ENCODE measurements at places on chromosomes 5 and 9.
A peak's percentile ranks its signal among the peaks of the same experiment; 100 is the strongest.

DNA sequence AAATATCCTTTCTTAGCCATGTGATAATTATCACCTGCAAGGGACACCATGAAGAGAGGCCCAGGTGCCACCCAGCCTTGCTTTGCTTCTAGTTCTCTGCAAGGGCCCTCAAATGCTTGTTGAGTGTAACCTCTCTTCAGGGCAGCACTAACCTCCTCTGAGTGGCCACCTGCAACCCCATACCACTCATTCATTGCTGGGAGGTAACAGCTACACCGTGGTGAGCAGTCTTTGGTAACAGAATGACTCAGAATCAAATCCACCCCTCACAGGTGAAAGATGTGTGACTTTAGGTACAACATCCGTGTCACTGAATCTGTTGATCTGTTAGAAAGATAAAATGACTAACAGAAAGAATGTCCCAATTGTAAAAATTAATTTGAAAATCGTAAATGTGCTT is 365.1 kb upstream of the TRPC7 start:
- DNase-seq, result no peak

GRCh38 chr5:1997640-1998347 is 115.1 kb upstream of the IRX4 start:
- DNase-seq, result no peak

DNA sequence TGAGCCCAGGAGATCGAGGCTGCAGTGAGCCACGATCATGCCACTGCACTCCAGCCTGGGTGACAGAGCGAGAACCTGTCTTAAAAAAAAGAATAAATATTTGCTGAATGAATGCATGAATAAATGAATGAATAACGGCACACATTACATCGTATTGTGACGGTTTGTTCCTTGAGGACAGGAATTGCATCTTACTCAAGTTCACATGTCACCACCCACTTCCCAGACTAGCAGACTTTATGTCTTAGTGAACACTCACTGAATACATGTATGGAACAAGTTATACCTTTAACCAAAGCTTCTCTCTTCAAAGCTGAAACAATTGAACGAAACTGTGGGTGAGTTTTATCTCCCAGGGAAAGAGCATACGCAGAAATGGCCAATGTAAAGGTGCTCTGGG is 53.2 kb upstream of the TRAF1 start:
- no peak for DNase-seq

DNA sequence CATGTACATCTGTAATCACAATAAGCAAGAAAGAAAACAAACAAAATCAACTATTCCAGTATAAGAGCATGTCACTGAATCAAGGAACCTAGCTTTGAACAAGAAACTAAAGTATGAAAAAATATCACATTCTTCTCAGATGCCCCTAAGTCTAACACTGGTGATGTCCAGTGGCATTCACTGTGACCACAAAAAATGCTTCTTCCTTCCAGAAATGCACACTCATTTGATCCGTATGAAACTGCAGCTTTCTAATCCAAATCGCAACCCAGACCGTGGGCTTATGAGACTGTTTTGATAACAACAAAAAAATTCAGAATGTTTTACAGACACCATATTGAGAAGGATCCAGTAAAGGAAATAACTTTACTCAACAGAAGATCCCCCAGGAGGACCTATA is 320.1 kb upstream of the TARS1 start:
- DNase-seq, result no peak

DNA sequence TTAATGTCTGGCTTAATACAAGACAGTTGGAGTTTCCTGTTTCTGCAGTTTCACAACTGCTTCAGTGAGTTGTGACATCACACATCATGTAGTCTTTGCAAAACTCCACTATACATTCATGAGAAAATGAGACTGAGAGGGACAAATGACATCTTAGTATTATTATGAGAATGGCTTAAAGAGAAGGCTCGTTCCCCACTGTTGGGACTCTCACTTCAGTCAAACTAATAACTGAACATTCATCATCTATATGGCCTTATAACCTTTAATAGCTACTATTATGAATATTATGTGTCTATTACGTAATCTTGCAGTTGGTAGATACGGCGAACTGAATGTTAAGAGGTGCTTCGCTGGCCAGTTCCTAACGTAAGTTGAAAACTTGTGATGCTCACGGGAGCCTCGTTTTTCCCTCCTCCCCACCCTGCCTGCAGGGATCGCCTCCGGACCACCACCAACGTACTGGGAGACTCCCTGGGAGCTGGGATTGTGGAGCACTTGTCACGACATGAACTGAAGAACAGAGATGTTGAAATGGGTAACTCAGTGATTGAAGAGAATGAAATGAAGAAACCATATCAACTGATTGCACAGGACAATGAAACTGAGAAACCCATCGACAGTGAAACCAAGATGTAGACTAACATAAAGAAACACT is 79.4 kb downstream of the SLC1A3 start:
- DNase-seq, result no peak

- no peak for DNase-seq
Observed at GRCh38 chr9:128243215-128244018, 32.4 kb downstream of the GOLGA2 start.

DNA sequence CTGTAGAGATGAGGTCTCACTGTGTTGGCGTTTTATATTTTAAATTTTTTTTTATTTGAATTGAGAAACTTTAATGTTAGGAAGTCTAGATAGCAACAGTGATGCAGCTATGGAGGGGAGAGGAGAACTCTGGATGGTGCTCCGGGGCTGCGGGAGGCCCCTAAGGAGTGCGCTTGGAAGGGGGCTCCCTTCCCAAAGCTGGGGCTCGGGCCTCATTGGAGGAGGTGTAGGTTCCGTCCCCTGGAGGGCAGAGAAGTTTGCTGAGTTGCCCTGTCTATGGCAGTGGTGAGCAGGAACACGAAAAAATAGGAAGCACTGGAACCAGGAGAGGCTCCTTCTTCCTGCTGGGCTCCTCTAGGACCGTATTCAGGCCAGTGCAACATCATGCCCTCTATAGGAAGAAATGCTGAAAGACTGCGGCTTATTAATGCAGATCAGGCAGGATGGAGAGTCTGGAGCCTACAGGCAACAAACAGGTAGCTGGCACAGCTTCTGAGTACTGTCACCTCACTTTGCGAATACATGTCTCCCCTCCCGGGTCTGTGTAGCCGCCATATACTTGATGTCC is 16.1 kb downstream of the AHRR start:
- DNase-seq, result no peak

DNA sequence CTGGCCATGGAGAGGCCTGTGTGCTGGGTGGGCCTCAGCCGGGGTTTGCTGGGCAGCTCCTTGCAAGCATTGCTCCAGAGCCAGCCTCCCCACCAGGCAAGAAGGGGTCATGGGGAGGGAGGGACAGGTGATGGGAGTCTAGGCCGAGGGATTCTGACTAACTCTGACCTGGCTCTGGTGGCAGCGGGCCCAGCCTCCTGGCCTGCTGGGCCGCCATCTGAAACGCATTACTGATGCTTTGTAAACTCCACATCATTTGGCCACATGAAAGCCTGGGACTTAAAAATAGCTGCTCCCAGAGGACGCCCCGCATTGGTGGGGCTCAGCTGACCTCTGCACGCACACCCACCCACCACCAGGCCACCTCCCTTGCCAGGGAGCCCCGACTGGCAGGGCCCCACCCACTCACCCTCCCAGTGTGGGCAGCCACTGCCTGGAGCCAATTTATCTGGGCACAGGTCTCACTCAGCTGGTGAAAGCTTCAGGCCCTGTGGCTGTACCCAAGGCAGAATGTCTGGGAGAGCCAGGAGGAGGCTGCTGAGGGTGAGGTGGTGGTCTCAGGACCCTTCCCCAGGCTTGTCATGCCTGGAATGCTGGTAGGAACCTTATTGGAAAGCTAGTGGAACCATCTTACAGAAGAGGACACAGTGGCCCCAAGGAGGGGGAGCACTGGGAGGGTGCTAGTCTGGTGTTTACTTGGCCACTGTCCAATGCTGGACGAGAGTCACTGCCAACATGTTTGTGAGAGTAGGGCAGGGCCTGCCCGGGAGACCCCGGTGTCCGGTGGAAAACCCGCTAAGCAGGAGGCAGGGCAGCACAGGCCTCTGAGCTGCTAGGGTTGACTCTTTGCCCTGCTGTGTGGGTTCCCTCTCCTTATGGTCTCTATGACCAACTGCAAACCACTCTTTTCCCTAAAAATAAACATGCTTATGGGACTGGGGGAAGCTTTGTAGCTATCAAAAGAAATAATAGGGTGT is 10.8 kb downstream of the TCF7 start:
- peak; percentile 39 for DNase-seq

- DNase-seq, result no peak
Observed at GRCh38 chr5:133286483-133286882, 234.7 kb downstream of the HSPA4 start.

DNA sequence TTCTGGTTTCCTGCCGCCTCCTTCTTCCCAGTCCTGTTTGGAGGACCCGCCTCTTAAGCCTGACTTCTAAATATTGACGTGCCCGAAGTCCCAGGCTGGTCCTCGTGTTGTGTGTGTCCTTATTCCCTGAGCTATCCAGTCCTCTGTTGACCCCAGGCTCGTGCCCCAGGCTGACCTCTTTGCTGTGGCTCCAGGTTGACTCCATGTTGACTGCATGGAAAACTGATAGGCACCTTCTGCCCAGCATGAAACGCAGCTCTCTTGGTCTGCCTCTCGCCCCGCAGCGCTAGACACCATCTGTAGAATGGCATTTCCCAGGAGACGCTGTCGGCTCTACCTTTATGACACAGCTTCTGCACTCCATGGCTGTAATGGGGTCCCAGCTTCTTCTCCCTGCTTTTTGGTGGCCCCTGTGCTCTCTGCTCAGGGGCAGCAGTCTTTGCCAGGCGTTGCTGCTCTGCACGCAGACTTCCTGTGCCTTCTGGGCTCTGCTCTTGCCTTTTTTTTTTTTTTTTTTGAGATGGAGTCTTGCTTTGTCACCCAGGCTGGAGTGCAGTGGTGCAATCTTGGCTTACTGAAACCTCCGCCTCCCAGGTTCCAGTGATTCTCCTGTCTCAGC is 28.4 kb downstream of the EHMT1 start:
- peak; percentile 33 for DNase-seq

- no peak for DNase-seq
Observed at GRCh38 chr5:69484891-69485290, 7.7 kb upstream of the OCLN start.

DNA sequence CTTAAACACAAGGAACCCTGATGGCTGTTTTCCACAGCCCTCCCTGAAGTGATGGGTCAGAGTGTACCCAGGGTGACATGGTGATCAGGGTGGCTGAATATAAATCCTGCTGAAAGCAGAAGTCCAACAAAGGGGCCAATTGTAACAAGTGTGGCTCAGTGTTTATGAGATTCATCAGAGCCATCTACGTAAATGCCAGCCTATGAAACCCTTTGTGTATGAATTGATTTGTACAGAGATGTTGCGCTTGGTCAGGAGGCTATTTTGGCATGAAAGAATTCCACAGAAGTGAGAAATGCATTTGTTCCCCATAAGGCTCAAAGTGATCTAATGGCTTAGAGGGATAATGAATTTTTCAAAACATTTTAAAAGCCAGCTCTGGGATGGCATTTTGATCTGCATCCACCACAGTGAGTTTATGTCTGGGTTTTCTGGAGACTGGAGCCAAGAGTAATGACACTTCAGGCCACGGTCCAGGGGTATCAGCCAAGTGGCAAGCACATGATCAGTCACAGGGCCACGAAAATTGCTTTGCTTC is 12.4 kb downstream of the PRUNE2 start:
- DNase-seq, result no peak

GRCh38 chr9:119477197-119477596 is 108.0 kb upstream of the BRINP1 start:
- no peak for DNase-seq

DNA sequence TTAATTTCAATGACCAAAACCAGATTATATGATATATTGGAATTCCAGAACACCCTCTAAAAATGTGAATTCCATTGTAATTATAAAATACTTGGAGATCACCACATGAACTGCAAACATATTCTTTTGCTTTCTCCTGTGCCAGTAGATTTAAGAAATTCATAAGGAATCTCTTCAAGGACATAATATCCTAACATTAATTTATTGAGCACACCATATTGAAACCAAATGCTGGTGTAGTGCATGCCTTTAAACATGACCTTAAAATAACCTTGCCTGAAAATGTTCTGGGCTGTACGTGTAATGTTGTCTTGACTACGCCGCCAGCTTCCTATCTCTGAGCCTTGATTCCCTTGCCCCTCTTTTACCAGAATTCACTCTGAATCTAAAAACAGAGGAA is 205.0 kb upstream of the ACTBL2 start:
- no peak for DNase-seq

GRCh38 chr5:115389034-115389798 is 92.8 kb upstream of the CCDC112 start:
- no peak for DNase-seq

DNA sequence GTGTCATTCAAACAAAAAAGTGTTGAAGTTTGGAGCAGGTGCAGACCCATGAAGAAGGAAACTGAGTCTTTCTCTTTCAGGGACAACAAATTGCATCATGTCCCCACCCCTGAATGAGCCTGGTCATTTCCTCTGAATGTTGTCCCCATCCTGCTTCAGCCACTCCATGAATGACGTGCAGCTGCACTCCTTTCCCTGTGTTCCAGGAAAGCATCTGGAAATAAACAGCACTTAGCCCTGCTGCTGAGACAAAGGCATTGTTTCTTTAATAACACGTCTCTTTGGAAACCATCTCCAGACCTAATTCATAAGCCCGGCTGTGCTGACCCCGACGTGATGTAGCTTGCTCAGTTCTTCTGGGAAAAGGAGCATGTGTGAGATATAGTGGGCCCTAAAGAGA is 682.3 kb downstream of the BRINP1 start:
- no peak for DNase-seq

DNA sequence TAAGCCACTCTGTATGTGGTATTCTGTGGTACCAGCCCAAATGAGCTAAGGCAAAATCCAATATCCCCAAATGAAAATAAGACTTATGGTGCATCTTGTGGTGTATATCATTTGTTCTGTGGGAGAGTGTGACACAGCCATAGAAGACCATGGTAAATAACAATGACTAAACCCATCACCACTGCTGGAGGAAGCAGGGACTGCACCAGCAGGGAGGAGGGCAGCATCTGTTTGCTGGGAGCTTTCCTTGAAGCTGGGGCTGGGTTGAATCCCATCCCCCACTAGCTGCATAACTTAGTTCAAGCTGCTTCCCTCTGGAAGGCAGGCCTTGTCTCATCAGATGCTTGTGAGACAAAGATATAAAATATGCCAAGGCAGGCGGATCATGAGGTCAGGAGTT is 14.2 kb downstream of the GADD45G start:
- no peak for DNase-seq

GRCh38 chr5:14410394-14411201 is 171.0 kb upstream of the OTULINL start:
- DNase-seq, result no peak

DNA sequence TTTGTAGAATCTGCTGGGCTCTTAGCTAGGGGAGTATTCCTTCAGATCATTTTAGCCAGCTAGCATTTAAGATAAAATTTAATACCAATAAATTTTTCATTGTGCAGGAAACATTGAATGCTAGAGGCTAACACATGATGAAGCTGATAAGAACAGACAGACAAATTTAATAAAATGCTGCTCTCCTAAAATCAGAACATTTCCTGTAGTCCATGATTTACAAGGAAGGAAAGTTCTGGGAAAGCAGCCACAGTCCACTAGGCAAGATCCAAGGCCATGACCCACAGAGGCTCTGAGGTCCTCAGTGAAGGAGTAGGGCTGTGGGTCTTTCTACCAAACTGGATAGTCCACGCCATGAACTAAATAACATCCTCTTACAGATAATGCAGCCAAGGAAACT is 253.0 kb downstream of the ICE1 start:
- DNase-seq, result no peak

GRCh38 chr5:155676967-155677366 is 650.0 kb upstream of the SGCD start:
- no peak for DNase-seq

GRCh38 chr5:150422758-150423157 is 10.0 kb upstream of the CD74 start:
- DNase-seq, result no peak

- no peak for DNase-seq
Observed at GRCh38 chr5:122019919-122020590, 58.0 kb downstream of the LOX start.
